ENCODE measurements at places on chromosomes 12 and 14.
A peak's percentile ranks its signal among the peaks of the same experiment; 100 is the strongest.

DNA sequence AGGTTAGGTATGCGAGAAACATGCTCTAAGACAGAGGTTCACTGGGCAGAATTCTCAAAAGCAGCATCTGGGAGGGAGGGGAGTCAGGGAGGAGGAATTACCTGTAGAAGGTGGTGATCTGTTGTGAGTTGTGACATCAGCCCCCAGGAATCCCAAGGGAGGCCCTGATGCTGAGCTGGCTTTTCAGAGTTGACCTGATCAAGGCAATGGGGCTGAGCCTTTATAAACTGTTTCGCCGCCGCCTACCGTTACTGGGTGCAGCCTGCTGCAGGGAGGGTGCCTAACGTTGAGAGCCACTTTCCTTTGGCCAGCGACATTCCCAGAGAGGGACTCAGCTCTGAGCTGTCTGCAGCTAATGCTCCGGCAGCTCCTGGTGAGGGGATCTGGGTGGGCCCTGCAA, 257.9 kb upstream of the TMEM132C start:
- no peak overlapping the region for H3K4me3 ChIP-seq
- no peaks in the 10 kb centered on the region for H3K4me1 ChIP-seq

GRCh38 chr12:9634177-9634803, 26.6 kb upstream of the KLRB1 start:
- H3K36me3 ChIP-seq, result no peaks in the 10 kb centered on the region
- peaks cover 11% of the 10 kb centered on the region for H3K4me1 ChIP-seq
- no peak overlapping the region for H3K4me3 ChIP-seq
- H3K27ac ChIP-seq, result no peak overlapping the region
- no peaks in the 10 kb centered on the region for H3K27me3 ChIP-seq

- H3K4me1 ChIP-seq, result peaks cover 10% of the 10 kb centered on the region
- H3K4me3 ChIP-seq, result no peak overlapping the region
- no peak for DNase-seq
- no peak overlapping the region for H3K27ac ChIP-seq
- no peaks in the 10 kb centered on the region for H3K27me3 ChIP-seq
Measured at GRCh38 chr12:5172886-5173285, 129.2 kb downstream of the KCNA5 start.

DNA sequence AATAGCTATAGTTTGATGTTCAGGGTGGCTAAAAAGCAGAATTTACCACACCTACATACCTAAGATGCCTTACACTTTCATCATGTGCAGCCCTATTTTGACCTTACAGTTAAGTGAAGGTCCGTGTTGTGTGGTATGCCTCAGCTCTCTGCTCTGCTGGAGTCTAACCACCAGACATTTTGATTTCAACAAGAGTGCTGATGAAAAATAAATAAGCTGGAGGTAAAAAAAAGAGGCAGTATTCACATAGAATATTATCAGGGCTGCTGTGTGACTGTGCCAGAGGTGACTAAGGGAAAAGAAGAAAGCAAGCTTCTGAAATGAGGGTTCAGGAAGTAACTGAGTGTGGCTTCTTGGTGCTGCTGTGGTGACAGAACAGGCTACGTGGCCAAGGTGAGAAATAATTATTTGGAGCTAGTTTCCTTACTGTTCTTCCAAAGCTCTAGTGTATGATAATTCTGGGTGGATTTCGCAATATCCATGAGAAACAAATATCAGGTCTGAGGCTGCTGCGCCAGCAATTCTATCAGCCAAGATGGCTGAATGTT, 188.8 kb downstream of the STXBP6 start:
- no peaks in the 10 kb centered on the region for H3K27me3 ChIP-seq
- no peak for DNase-seq
- H3K4me1 ChIP-seq, result no peaks in the 10 kb centered on the region
- H3K27ac ChIP-seq, result no peak overlapping the region
- H3K36me3 ChIP-seq, result no peaks in the 10 kb centered on the region

DNA sequence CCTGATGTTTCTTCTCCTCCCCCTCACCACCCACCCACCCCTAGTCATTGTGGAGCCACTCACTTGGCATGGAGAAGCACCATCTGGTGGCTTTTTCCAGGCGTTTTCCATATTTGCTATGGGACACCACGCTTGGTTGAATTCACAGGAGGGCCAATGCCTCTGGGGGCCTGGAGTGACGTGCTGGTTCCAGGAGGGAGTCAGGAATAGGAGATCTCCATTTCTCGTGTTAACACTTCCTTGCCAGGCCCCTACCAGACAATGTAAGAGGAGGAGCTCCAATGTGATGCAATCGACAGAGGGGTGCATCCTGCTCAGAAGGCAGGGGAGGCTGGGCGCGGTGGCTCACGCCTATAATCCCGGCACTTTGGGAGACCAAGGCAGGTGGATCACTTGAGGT, 21.6 kb upstream of the TESC start:
- H3K27me3 ChIP-seq, result no peaks in the 10 kb centered on the region
- DNase-seq, result no peak
- H3K36me3 ChIP-seq, result no peaks in the 10 kb centered on the region
- H3K27ac ChIP-seq, result no peak overlapping the region
- H3K4me3 ChIP-seq, result no peak overlapping the region

DNA sequence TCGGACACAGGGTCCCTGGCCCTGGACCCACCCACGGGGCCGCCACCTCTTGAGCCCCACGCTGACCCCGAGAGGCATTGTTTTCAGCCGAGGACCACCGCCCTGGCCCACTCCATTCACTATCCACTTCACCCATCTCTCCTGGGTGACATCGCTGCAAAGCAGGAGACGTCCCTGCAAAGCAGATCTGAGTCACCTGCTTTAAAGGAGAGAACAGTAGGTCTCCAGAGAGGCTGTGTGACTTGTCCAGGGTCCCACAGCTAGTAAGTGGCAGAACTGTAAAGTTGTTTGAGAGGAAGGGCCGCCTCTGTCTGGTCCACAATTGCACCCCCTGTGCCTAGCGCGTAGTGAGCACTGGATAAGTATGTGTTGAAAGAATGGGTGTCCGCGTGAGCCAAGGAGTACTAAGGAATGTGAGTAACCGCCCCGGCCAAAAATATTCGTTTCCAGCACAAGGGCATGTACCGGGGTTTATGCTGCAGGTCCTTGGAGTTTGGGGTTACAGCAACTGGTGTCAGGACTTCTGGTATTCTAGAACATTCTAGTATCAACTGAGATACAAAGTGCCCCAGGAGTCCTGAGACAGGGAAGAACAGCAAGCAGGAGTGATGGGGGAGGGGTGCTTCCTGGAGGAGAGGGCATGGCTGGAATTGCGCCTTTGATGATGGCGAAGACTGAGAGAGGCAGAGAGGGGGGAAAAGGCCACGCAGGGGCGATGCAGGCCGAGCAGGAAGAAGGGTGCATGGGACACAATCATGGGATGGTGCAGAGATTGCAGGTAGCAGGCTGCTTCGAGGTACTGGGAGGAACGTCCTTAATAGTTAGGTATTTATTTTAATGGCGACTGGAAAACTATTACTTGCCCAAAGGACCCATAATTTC, 91.1 kb downstream of the SCARB1 start:
- H3K4me3 ChIP-seq, result no peak overlapping the region
- no peaks in the 10 kb centered on the region for H3K36me3 ChIP-seq
- H3K27me3 ChIP-seq, result no peaks in the 10 kb centered on the region
- H3K4me1 ChIP-seq, result peaks cover 25% of the 10 kb centered on the region
- no peak overlapping the region for H3K27ac ChIP-seq

DNA sequence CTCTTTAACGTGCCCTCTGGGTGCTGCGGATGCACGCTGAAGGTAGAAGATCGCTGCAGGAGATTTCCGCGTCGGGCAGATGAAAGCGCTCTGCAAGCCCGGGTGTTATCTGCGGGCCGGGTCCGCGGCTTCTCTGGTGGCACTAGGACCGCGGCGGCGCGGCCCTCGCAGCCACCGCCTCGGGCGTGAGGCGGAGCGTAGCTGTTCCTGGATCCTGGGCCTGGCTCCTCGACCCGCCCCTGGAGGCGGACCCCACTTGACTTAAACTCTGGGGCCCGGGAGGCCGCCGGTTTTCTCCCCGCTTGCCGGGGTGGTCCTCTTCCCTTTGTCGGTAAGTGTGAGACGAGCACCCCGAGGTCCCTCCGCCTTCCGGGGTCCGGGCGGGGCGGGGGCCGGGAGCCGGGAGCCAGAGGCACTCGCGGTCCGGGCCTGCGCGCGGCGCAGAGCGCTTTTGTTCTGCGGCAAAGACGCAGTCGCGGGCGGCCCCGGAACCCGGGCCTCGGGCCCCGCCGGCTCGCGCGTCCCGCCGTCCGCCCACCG, at the start of gene RESF1:
Gene RESF1, plus strand, starts transcription at position 255 of the 540 bp plus-strand sequence. CDS start 21,541 bp downstream, outside the sequence.
- H3K36me3 ChIP-seq, result peaks cover 37% of the 10 kb centered on the region
- peak within 1 kb of the TSS; percentile 99 for H3K27ac ChIP-seq
- H3K4me3 ChIP-seq, result peak within 1 kb of the TSS; percentile 72
- H3K4me1 ChIP-seq, result peaks cover 77% of the 10 kb centered on the region

DNA sequence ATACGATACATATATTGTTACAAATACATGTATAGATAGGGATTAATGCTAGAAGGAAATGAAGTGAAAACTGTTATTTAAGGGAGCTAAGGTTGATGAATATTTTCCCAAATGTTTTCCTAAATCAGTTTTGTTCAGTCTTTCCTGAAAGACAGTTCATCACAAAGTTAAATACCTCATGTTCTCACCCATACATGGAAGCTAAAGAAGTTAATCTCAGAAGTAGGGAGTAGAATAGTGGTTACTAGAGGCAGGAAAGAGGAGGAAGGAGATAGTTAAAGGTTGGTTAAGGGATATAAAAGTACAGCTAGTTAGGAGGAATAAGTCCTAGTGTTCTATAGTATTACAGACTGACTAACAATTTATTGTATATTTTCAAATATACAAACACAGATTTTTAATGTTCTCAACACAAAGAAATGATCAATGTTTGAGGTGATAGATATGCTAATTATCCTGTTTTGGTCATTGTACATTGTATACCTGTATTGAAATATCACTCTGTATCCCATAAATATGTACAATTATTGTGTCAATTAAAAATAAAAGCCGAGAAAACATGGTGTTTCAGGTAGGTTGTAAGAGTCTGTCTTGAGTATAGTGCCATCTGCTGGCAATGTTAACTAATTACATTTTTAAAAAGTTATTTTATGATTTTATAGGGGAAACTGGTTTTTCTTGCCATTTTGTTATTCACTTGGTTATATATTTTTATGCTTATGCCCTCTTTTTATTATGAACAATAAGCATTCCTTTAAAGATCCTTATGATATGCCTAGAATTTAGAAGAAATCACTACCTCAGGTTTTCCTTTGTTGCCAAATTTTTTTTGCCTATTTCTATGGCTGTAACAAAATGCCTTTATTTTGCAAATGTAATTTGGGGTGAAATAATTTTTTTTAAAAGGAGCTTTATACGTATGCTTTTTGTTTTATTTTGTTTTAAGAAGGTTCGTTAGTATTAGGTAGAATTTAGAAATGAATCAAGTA, 26.9 kb downstream of the ZDHHC17 start:
- peaks cover 7% of the 10 kb centered on the region for H3K4me1 ChIP-seq
- no peaks in the 10 kb centered on the region for H3K27me3 ChIP-seq
- H3K27ac ChIP-seq, result no peak overlapping the region
- no peak for DNase-seq
- H3K36me3 ChIP-seq, result no peaks in the 10 kb centered on the region
- no peak overlapping the region for H3K4me3 ChIP-seq

- DNase-seq, result no peak
- no peaks in the 10 kb centered on the region for H3K27me3 ChIP-seq
- no peak overlapping the region for H3K4me3 ChIP-seq
Measured at GRCh38 chr12:121582583-121583333, 1.9 kb upstream of the KDM2B start.

DNA sequence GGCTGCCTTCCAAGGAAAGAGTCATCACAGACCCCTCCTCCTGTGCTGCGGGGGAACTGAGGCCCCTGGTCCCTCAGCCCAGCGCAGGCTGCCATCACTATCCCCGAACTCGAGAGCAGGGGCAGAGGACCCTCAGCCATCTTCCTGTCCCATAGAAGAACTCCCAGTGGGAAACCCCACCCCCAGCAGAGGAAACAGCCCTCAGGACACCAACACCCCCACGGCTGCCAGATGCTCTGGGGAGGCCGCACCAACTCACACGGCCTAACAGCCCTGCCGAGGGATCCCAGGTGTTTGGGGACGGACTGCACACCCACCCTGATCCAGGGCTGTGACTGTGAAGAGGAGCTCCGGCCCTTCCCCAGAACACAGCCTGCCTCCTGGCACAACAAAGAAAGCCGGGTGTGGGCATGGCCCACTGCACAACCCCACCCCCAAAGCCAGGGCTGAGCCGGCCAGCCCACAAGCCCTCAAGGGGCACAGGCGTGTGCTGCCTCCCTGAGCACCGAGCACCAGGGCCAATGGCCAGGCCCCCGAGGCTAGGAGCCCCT, 16.3 kb upstream of the C14orf180 start:
- no peaks in the 10 kb centered on the region for H3K27me3 ChIP-seq
- H3K4me1 ChIP-seq, result peaks cover 22% of the 10 kb centered on the region
- no peaks in the 10 kb centered on the region for H3K36me3 ChIP-seq

DNA sequence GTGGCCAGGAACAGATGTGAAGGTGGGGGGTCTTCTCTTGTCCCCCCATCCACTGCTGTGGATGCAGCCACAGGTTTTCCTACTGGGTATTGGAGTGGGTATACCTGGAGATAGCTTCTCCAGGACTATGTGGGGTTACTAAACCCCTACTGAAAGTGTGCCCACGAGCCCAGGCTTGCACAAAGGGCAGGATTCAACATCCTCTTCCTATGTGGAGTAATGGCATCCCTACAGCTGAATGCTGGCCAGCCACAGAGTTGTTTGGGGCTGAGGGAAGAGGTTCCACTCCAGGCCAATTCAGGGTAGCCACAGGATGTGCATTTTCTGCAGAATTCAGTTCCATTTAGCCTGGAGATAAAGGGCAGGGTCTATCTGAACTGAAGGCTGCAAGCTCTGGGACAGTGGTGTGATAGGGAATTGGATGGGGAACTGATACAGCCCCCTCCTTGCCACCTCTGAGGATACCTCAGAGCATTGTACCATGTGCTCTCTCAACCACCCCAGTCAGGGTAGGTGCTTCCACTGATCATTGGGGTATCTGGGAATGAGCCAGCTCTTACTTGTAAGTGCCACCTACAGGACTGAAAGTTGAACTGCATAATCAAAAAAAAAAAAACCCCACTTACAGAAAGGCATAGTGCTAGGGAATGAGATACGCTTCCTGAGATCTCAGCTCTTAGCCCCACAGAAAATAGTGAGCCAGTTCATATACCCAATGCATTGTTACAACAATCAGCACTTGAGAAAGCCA, 187.1 kb downstream of the KITLG start:
- no peaks in the 10 kb centered on the region for H3K36me3 ChIP-seq
- no peak for DNase-seq

- no peak for DNase-seq
- H3K4me1 ChIP-seq, result peaks cover 6% of the 10 kb centered on the region
Measured at GRCh38 chr12:132227118-132227517, 82.9 kb downstream of the NOC4L start.

- peak overlapping the region; percentile 49 for H3K27ac ChIP-seq
- no peaks in the 10 kb centered on the region for H3K36me3 ChIP-seq
- no peak for DNase-seq
- no peak overlapping the region for H3K4me3 ChIP-seq
Measured at GRCh38 chr14:81390696-81391095, 9.4 kb downstream of the STON2 start.

- no peak for DNase-seq
- H3K27ac ChIP-seq, result no peak overlapping the region
- H3K4me1 ChIP-seq, result no peaks in the 10 kb centered on the region
- H3K36me3 ChIP-seq, result peaks cover 100% of the 10 kb centered on the region
- no peaks in the 10 kb centered on the region for H3K27me3 ChIP-seq
Measured at GRCh38 chr14:90034156-90034555, 27.6 kb upstream of the KCNK13 start.

GRCh38 chr12:48999371-49000131, at the start of gene DDN:
TSS of gene DDN (minus strand) at chr12:48999375. CDS start at chr12:48999287, 88 bp downstream.
- H3K27ac ChIP-seq, result no peak within 1 kb of the TSS
- peaks cover 51% of the 10 kb centered on the region for H3K4me1 ChIP-seq
- peak; percentile 86 for DNase-seq
- H3K27me3 ChIP-seq, result peaks cover 8% of the 10 kb centered on the region

- peak overlapping the region; percentile 82 for H3K27ac ChIP-seq
- no peak for DNase-seq
- peaks cover 10% of the 10 kb centered on the region for H3K27me3 ChIP-seq
Measured at GRCh38 chr12:76878099-76878898, 520 bp downstream of the CSRP2 start.

Data from spleen (tissue), 13 donors.